ENCODE measurements at places on chromosomes 5 and 9. TPM values are rescaled to one million over a fixed set of nuclear protein-coding genes. Genes with fewer than 3 reads are reported as not detected.

The PCDHAC1 gene
- not detected for total RNA-seq

The GNE gene
- 9.2 TPM for total RNA-seq

The LIFR gene
- total RNA-seq: 50.7 TPM

The GTF2H2C gene
- total RNA-seq: 30.9 TPM

The CARD19 gene
- 64.9 TPM for total RNA-seq

The ANKRD34B gene
- not detected for total RNA-seq

The SOX30 gene
- total RNA-seq: not detected

The AFAP1L1 gene
- 137 TPM for total RNA-seq

The LEAP2 gene
- total RNA-seq: under 0.01 TPM

The LTC4S gene
- total RNA-seq: not detected

The MZB1 gene
- total RNA-seq: 0.16 TPM

The FER gene
- 45.0 TPM for total RNA-seq

The TJP2 gene
- total RNA-seq: 94.0 TPM

The TAF11L14 gene
- total RNA-seq: not detected

The TLR4 gene
- total RNA-seq: 211 TPM

The PSD2 gene
- not detected for total RNA-seq

The EIF4E1B gene
- total RNA-seq: not detected

The PCDHGA7 gene
- total RNA-seq: 0.65 TPM

The IQGAP2 gene
- total RNA-seq: 0.65 TPM

The C9 gene
- 0.57 TPM for total RNA-seq

The CDH10 gene
- 0.57 TPM for total RNA-seq

The OBP2B gene
- not detected for total RNA-seq

The ZNF658 gene
- total RNA-seq: 5.0 TPM

The PDE6A gene
- 0.06 TPM for total RNA-seq

The PCA3 gene
- under 0.01 TPM for total RNA-seq

The WDR38 gene
- total RNA-seq: not detected

The PCDHAC2 gene
- total RNA-seq: 0.32 TPM

The SAPCD2 gene
- total RNA-seq: 13.6 TPM

The SDHA gene
- 180 TPM for total RNA-seq

The CCNO gene
- 0.16 TPM for total RNA-seq

The RASGRF2 gene
- total RNA-seq: 39.3 TPM

The ELAVL2 gene
- 1.3 TPM for total RNA-seq

The CRHBP gene
- total RNA-seq: 0.49 TPM

The S100Z gene
- not detected for total RNA-seq

The CKMT2 gene
- 0.16 TPM for total RNA-seq

The SPATA31E1 gene
- not detected for total RNA-seq

The MCTP1 gene
- total RNA-seq: 321 TPM

The CBY3 gene
- total RNA-seq: not detected

The NEUROG1 gene
- not detected for total RNA-seq

The ADAMTS13 gene
- 3.0 TPM for total RNA-seq

The FCHSD1 gene
- total RNA-seq: 14.2 TPM

The GRM6 gene
- not detected for total RNA-seq

The LCN6 gene
- not detected for total RNA-seq

The OR1J2 gene
- total RNA-seq: not detected
